ENCODE measurements at places on chromosomes 16 and 17. TPM values are rescaled to one million over a fixed set of nuclear protein-coding genes. Genes with fewer than 3 reads are reported as not detected.

DNA sequence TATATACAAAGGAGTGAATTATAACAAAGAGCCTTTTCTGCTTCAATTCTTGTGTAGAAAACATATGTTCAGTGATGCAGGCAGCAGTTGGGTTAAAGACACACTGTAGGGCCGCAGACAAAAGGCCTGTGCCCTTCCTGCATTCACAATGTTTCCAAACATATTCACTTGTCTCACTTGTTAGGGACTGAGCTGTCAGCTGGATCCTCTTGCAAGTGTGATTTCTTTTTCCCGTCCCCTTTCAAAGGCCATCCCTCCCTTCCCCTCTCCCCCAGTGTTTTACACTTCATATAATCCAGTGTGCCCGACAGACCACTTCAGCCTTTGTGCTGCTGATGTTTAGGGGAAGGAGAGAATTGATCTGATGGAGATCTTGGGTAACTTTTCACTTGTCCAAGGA lies 217.0 kb downstream of the FTO start:
- no peak for DNase-seq
- no peak overlapping the region for H3K27ac ChIP-seq
- H3K4me3 ChIP-seq, result no peak overlapping the region
- no peaks in the 10 kb centered on the region for H3K27me3 ChIP-seq

Gene TBC1D3D
- total RNA-seq, result not detected

DNA sequence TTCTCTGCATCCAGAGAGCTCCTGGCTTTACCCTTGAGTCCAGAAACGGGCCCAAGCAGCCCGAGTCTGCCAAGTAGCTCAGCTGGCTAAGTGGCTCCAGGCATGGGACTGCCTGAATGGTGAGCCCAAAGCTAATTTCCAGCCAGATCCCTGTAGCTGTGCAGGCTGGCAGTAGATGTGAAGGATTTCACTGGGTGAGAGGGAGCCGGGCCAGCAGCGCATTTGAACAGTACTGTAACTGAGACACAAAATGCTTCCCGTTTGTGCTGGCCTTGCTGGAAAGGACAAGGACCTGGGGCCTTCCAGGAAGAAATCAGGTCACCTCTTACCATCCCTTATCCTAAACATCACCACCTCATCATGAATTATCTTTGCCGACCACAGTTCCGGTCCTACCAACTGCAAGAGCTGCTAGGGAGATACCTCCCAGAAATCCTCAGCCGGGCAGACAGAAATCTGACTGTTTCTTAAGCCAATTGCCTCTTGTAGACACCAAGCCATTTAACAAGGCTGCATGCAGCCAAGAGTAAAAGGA lies 3.7 kb downstream of the TIMP2 start:
- no peaks in the 10 kb centered on the region for H3K27me3 ChIP-seq
- no peak for DNase-seq
- no peaks in the 10 kb centered on the region for H3K36me3 ChIP-seq
- H3K27ac ChIP-seq, result peak overlapping the region; percentile 94
- H3K4me1 ChIP-seq, result no peaks in the 10 kb centered on the region

- H3K4me1 ChIP-seq, result no peaks in the 10 kb centered on the region
- DNase-seq, result no peak
- H3K27ac ChIP-seq, result no peak overlapping the region
- H3K4me3 ChIP-seq, result no peak overlapping the region
- H3K36me3 ChIP-seq, result no peaks in the 10 kb centered on the region
Measured at GRCh38 chr16:24170407-24170806, 85.7 kb upstream of the CACNG3 start.

DNA sequence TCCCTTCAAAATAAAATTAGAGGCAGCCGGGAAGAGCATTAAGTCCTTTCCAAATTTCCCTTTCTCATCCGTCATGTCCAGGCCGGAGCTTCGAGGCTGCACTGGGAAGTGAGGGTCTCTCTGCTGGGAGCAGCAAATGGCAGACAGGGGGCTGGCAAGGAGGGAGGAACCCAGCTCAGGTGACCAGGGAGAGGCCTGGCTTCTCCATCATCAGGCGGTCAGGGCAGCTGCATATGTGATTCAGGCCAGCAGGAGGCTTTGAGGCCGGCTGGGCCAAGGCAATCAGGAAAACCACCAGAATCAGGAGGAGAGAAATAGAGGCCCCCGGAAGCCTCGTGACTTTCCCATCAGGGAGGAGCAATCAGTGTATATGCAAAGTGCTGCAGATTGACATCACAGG lies 85.0 kb upstream of the RPL38 start:
- no peak overlapping the region for H3K27ac ChIP-seq
- H3K36me3 ChIP-seq, result no peaks in the 10 kb centered on the region
- peaks cover 38% of the 10 kb centered on the region for H3K27me3 ChIP-seq
- no peak for DNase-seq

DNA sequence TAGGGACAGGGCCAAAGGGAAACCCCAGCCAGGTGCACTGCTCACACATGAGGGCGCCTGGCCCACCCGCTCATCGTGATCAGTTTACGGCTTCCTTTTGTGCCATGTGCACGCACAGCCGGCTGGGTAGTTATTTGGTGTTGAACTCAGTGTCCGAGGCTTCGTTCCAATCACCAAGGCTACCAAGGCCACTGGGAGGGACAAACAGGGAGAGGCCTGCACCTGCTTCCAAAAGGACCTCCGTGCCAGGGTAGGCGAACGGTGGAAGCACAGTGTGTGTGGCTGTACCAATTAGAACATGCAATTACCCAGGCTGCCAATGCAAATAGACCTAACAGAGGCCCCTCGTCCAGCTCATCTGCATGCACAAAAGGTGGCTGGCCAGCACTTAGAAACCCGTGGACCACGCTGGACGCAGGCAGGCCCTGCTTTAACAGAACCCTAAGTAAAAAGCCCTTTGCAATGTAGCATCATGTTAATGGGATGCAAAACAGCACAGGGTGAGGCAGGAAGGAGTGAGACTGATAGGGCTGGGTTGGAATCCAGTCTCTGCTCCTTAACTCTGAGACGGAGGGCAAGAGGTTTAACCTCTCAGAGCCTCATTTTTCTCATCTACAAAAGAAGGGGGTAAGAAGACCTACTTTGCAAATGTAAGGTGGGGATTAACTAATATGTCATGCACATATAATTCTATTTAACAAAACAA lies 204.0 kb downstream of the XYLT1 start:
- H3K36me3 ChIP-seq, result no peaks in the 10 kb centered on the region
- H3K4me3 ChIP-seq, result no peak overlapping the region
- no peaks in the 10 kb centered on the region for H3K27me3 ChIP-seq
- no peak for DNase-seq
- no peak overlapping the region for H3K27ac ChIP-seq
- no peaks in the 10 kb centered on the region for H3K4me1 ChIP-seq

Gene KRT36
- not detected for total RNA-seq

DNA sequence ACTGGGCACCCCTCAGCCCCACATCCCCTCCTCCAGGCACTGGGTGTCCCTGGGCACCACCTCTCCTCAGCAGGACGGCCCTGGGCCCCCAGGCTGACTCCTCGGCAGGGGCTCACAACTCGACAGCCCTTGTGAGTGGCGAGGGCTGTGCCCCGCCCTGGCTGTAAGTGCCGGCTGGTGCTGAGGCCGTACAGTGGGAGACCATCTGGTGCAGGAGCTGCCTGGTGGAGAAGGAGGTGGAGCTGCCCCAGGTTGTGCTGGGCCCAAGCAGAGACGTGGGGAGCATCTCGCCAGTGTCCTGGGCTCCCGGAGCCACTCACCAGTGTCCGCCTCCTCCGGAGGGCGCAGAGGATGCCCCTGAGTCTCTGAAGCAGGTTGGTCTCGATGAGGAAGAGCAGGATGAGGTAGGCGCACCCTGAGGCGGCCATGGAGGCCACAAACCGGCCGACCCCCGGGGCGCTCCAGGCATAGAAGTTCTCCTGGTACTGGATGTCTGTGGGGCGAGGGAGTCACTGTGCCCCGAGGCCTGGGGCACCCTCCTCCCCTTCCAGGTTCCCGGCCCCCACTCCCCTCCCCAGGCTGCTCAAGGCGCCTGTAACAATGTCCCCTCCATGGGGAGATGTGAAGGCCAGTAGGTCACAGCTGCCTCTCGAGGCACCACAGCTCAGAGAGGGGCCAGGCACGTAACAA lies 15.1 kb upstream of the RNPS1 start:
- DNase-seq, result no peak
- H3K4me1 ChIP-seq, result no peaks in the 10 kb centered on the region

- H3K27ac ChIP-seq, result peak overlapping the region; percentile 90
- no peak for DNase-seq
- H3K4me3 ChIP-seq, result peak overlapping the region; percentile 92
- no peaks in the 10 kb centered on the region for H3K36me3 ChIP-seq
- H3K27me3 ChIP-seq, result no peaks in the 10 kb centered on the region
- H3K4me1 ChIP-seq, result peaks cover 58% of the 10 kb centered on the region
Measured at GRCh38 chr17:1108765-1109605, 70.8 kb downstream of the ABR start.

DNA sequence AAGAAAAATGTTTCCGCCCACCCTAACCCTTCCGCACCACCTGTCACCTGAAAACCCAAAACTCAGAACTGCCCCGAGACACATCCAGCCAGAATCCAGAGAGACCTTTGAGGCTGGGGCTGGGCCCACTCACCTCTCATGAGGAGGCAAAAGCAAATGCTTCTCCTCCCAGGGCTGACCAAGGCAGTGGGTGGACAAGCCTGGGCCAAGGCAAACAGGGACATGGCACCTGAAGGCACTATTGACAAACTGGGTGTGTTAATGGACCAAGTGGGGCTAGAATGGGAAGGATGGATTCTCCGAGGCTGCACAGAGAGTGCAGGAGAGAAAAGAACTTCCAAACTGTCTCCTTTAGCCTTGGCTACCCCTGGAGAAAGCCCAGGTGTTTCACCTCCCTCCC lies 54.4 kb downstream of the SOX9 start:
- H3K4me3 ChIP-seq, result no peak overlapping the region
- no peak for DNase-seq
- H3K27ac ChIP-seq, result no peak overlapping the region
- peaks cover 19% of the 10 kb centered on the region for H3K4me1 ChIP-seq
- no peaks in the 10 kb centered on the region for H3K36me3 ChIP-seq

DNA sequence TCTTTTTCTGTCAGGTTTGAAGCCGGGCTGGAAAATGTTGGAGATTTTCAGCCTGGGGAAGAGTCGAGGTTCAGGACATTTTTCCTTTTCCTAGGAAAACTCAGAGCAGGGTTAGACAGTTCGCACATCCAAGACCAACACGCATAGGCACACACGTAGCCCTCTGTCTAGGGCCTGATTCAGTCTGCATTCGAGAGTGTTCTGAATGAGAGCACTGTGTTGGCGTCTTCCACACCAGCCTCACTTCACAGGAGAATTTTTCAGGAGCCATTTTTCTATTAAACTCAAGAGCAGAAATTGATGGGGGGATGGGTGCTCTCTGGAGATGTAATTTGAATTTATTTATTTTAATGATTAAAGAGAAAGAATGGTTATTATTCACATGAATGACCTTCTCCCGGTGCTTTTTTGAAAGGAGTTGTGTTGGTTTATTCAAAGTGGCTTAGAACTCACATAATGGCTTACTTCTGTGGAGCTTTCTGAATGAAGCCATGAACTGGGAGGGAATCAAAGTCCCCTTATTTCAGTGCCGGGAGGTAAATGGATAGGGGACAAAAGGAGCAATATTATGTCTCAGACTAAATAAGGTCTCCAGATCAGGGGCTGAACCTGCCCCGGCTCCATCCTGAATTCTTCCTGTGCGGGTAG lies 194.3 kb downstream of the CCDC182 start:
- H3K27ac ChIP-seq, result no peak overlapping the region
- no peak for DNase-seq
- H3K27me3 ChIP-seq, result no peaks in the 10 kb centered on the region

GRCh38 chr16:79257953-79258490 lies 342.5 kb downstream of the MAF start:
- H3K4me3 ChIP-seq, result no peak overlapping the region
- H3K36me3 ChIP-seq, result no peaks in the 10 kb centered on the region
- no peak overlapping the region for H3K27ac ChIP-seq
- no peak for DNase-seq
- H3K27me3 ChIP-seq, result no peaks in the 10 kb centered on the region
- peaks cover 25% of the 10 kb centered on the region for H3K4me1 ChIP-seq

Gene SIRT7
- 22.3 TPM for total RNA-seq

DNA sequence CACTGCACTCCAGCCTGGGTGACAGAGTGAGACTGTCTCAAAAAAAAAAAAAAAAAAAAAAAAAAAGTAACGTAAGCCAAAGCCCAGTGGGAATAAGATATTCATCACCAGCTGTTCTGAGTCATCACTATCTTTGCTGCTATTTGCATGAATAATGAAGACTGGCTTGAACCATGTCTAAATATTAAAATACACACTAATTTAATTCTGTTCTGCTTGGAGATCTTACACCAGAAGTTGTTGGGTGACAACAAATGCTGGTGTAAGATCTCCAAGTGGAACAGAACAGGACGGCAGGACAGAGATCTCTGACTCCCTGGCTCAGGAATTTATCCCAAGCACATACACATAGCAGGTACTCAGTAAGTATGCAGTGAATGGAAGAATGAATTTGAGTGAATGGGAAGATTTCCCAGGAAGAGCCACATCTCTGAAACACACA lies 19.6 kb downstream of the DNAH17 start:
- H3K27ac ChIP-seq, result no peak overlapping the region
- H3K4me3 ChIP-seq, result no peak overlapping the region
- no peak for DNase-seq
- no peaks in the 10 kb centered on the region for H3K36me3 ChIP-seq

DNA sequence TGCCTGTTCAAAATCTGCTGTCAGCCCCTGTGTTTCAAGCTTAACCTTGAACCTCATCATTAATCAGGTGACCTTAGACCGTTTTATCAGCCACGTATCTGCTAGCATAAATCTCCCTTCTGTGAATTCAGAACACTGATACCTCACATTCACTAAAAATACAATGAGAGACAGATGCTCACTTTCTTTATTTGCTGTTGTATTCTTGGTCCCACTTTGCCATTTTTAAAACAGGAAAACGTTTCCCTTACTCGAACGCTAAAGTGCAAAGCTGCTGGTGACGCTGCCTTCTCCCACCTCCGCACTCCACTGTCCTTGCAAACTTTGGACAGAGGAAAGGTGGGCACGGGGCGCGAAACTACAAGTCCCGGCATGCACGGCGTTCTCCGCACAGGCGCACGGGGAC lies 220 bp upstream of the ARHGAP44 start:
- H3K4me1 ChIP-seq, result no peaks in the 10 kb centered on the region
- DNase-seq, result peak; percentile 15
- no peak overlapping the region for H3K27ac ChIP-seq

Gene ZMYND15
- 0.66 TPM for total RNA-seq

GRCh38 chr16:71645450-71645849 lies 19.5 kb downstream of the MARVELD3 start:
- no peaks in the 10 kb centered on the region for H3K4me1 ChIP-seq
- H3K27me3 ChIP-seq, result no peaks in the 10 kb centered on the region
- no peaks in the 10 kb centered on the region for H3K36me3 ChIP-seq
- DNase-seq, result no peak
- no peak overlapping the region for H3K27ac ChIP-seq

Gene DRC3
- 6.9 TPM for total RNA-seq

- no peak overlapping the region for H3K4me3 ChIP-seq
- DNase-seq, result no peak
- no peaks in the 10 kb centered on the region for H3K4me1 ChIP-seq
- no peak overlapping the region for H3K27ac ChIP-seq
Measured at GRCh38 chr16:85673529-85674417, 15.0 kb downstream of the GINS2 start.

Data from tibial nerve (tissue), 4 donors.